Keratinocyte (primary cell): ENCODE measurements at places on chromosomes 2 and 18. TPM values are rescaled to one million over a fixed set of nuclear protein-coding genes. Genes with fewer than 3 reads are reported as not detected.

GRCh38 chr2:147509821-147510220 lies 335.0 kb upstream of the ACVR2A start:
- H3K36me3 ChIP-seq = no peaks in the 10 kb centered on the region
- no peak overlapping the region for H3K4me3 ChIP-seq
- DNase-seq = no peak
- no peaks in the 10 kb centered on the region for H3K27me3 ChIP-seq

DNA sequence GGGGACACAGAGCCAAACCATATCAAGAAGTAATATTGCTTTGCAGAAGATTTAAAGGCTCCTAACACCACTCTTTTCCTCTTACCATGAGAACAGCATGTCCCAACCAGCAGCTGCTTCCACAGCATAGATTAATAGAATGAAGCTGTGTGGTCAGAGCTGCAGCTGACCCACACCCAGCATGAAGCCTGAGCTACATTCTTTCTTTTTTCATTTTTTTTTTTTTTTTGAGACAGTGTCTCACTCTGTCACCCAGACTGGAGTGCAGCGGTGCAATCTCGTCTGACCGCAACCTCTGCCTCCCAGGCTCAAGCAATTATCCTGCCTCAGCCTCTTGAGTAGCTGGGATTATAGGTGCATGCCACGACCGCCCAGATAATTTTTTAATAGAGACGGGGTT lies 289.8 kb downstream of the RAD51AP2 start:
- no peaks in the 10 kb centered on the region for H3K36me3 ChIP-seq
- no peaks in the 10 kb centered on the region for H3K4me1 ChIP-seq
- no peaks in the 10 kb centered on the region for H3K27me3 ChIP-seq
- DNase-seq = no peak
- H3K4me3 ChIP-seq = no peak overlapping the region

GRCh38 chr2:230640540-230641011 lies 72.1 kb upstream of the CAB39 start:
- H3K27ac ChIP-seq = no peak overlapping the region
- H3K4me3 ChIP-seq = no peak overlapping the region
- peaks cover 3% of the 10 kb centered on the region for H3K4me1 ChIP-seq
- H3K36me3 ChIP-seq = no peaks in the 10 kb centered on the region

GRCh38 chr2:65549257-65549627 lies 116.8 kb upstream of the SPRED2 start:
- H3K36me3 ChIP-seq = no peaks in the 10 kb centered on the region
- no peak for DNase-seq
- no peaks in the 10 kb centered on the region for H3K27me3 ChIP-seq

- no peak overlapping the region for H3K27ac ChIP-seq
- H3K27me3 ChIP-seq = no peaks in the 10 kb centered on the region
- peaks cover 20% of the 10 kb centered on the region for H3K4me1 ChIP-seq
- H3K36me3 ChIP-seq = no peaks in the 10 kb centered on the region
- DNase-seq = no peak
- no peak overlapping the region for H3K4me3 ChIP-seq
Observed at GRCh38 chr2:85914922-85915321, 26.1 kb upstream of the ST3GAL5 start.

GRCh38 chr18:11411048-11411447 lies 198.3 kb upstream of the SLC35G4 start:
- H3K4me3 ChIP-seq = no peak overlapping the region
- no peak for DNase-seq
- H3K36me3 ChIP-seq = no peaks in the 10 kb centered on the region
- H3K27ac ChIP-seq = no peak overlapping the region
- H3K4me1 ChIP-seq = no peaks in the 10 kb centered on the region

- H3K36me3 ChIP-seq = no peaks in the 10 kb centered on the region
- H3K27ac ChIP-seq = no peak overlapping the region
Observed at GRCh38 chr2:157606534-157606933, 22.1 kb downstream of the ACVR1C start.

DNA sequence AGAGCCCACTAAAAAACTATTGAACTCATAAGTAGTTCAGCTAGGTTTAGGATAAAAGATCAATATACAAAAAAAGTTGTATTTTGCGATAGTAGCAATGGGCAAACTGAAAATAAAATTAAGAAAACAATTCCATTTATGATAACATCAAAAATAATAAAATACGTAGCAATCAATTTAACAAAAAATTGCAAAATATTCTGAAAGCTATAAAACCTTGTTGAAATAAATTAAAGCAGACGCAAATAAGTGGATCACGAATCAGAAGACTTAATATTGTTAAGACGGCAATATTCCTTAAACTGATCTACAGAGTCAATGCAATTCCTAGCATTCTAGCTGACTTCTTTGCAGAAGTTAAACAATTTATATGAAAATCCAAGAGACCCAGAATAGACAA lies 24.5 kb downstream of the ABCB11 start:
- H3K4me3 ChIP-seq = no peak overlapping the region
- no peaks in the 10 kb centered on the region for H3K27me3 ChIP-seq
- H3K4me1 ChIP-seq = peaks cover 25% of the 10 kb centered on the region
- DNase-seq = no peak

DNA sequence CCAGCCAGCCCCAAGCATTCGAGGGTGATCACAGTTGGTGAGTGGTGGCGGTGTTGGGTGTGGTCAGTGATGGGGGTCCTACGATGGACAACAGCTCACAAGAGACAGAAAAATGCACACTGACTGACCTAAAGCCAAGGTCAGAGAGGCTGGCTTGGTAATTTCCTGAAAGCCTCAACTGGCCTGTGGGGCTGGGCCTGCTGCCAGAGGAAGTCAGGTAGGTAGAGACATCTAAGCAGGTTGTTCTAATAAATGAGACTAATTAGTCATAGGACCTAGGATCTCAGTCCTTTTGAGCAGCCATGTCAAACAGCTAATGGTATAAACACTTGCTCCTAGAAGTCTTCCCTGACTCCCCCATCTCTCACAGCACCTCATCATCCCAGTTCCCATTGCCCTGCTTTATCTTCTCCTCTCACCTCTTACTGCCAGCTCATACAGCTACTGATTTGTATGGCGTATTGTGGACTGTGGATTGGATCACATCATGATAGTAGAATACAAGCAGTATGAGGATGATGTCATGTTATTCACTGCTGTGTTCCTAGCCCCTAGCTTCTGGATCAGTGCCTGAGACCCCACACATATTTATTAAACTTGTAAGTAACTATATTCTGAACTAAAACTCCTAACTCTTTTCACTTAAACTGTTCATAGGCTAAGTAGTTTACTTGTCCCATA lies 262.9 kb upstream of the KLHL29 start:
- H3K4me1 ChIP-seq = no peaks in the 10 kb centered on the region
- no peak overlapping the region for H3K4me3 ChIP-seq
- no peaks in the 10 kb centered on the region for H3K27me3 ChIP-seq
- no peak for DNase-seq
- H3K27ac ChIP-seq = no peak overlapping the region
- no peaks in the 10 kb centered on the region for H3K36me3 ChIP-seq

The KIF3C gene
- polyA plus RNA-seq = 6.5 to 8.4 TPM (median 7.4 TPM) in 3 replicates

The SP9 gene
- polyA plus RNA-seq = not detected in 3 replicates

The DTYMK gene
- polyA plus RNA-seq = 19.4 to 32.1 TPM (median 31.6 TPM) in 3 replicates

The LYPD6 gene
- polyA plus RNA-seq = 1.8 to 3.5 TPM (median 2.4 TPM) in 3 replicates

The ROCK1 gene
- 14.8 to 25.9 TPM (median 16.1 TPM) in 3 replicates for polyA plus RNA-seq

The TRIM43 gene
- polyA plus RNA-seq = not detected in 3 replicates

The NPPC gene
- polyA plus RNA-seq = not detected in 3 replicates
